Nephron progenitor cell (in vitro differentiated cells): ENCODE measurements at places on chromosomes 1 and 21.

GRCh38 chr1:68624233-68624632 lies 127.4 kb upstream of the DEPDC1 start:
- no peak for DNase-seq

DNA sequence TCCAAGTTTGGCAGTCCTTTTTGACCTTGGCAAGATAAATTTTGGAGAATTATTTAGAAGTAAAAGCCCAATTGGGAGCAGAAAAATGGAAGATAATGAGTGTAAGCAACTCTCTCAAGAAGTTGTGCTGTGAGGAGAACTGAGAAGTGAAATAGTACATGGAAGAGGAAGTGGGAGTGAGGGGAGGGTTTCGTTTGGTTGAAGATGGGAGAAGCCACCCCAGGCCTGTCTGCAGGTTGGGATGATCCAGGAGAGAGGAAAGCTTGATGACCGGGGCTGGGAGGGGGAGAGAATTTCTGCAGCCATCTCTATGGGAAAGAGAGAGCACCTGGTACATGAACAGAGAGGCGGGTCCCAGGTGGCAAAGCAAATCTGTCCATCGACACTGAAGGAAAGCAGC lies 8.6 kb upstream of the RCAN1 start:
- no peak for DNase-seq

- DNase-seq: no peak
Measured at GRCh38 chr1:241156231-241156965, 200.6 kb downstream of the RGS7 start.

- DNase-seq: no peak
Measured at GRCh38 chr1:147245129-147245528, 2.6 kb downstream of the CHD1L start.

DNA sequence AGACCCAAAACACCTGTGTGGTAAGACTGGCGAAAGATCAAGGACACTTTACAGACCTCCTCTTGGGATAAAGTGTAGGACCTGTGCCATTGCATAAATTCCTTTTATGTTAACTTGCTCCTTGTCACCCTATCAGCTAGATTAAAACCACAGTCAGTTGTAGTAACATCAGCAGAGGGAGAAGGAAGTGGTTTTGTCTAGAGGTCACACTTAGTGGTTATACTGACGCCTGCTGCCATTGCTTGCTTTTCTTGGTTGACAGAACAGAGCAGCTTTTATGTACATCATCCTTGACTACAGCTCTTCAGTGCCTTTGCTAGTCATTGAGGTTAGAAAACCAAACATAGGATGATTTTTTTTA lies 101.4 kb downstream of the PBX1 start:
- DNase-seq: no peak

DNA sequence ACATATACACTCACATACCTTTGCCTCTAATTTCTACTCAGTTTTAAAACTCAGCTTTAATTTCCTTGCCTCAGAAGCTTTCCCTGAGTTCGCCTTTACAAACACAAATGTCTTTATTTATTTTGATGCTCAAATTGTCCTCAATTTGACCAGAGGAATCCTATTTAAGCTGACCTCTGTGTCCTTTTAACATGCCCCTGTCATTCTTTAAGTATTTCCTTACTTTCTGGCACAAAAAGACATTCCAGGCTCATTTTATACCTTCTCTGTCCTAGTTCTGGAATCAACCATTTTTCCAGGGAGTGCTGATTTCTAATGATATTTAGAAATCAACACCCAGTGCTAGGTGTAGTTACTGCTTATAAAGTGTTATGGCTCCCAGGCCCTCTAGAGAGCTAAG lies 82.5 kb downstream of the OSBPL9 start:
- no peak for DNase-seq

DNA sequence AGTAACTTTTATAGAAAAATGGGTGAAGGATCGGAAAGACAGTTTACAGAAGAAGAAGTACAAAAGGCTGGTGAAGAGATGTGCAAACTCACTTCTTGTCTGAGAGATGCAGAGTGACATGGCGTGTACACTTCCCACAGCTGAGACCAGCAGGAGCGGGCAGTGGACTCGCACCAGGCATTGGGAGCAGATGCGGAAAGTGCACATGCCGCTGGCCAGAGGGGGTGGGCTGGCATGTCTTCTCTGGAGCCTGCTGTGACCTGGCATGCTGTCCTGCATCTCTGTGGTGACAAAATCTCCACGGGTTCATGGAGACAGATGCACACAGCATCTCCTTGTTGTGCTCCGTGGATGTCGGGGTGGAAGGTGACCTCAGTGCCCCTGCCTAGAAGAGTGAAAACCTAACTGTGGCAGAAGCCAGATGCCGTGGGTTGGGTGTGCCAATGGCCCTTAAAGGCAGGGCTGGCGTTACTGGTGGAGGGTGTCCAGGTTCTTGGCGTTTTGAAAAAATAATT lies 128.6 kb upstream of the COL6A1 start:
- DNase-seq: no peak

DNA sequence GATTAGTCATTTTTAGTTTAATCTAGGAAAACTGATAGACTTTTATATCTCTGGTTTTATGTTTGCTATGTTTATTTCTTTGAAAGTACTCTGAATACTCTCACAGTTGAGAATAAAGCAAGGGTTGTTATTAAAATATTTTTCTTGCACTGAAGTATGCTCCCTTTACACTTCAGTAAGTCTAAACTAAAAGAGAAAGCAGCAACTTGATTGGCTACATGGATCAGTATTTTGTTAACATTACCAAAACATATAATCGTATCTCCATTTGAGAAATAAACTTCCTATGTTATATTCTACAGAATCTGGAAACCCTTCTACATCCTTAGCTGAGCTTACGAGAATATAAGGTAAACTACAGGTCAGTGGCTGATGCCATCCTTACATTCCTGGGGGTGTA lies 149.5 kb upstream of the HP1BP3 start:
- DNase-seq: no peak

DNA sequence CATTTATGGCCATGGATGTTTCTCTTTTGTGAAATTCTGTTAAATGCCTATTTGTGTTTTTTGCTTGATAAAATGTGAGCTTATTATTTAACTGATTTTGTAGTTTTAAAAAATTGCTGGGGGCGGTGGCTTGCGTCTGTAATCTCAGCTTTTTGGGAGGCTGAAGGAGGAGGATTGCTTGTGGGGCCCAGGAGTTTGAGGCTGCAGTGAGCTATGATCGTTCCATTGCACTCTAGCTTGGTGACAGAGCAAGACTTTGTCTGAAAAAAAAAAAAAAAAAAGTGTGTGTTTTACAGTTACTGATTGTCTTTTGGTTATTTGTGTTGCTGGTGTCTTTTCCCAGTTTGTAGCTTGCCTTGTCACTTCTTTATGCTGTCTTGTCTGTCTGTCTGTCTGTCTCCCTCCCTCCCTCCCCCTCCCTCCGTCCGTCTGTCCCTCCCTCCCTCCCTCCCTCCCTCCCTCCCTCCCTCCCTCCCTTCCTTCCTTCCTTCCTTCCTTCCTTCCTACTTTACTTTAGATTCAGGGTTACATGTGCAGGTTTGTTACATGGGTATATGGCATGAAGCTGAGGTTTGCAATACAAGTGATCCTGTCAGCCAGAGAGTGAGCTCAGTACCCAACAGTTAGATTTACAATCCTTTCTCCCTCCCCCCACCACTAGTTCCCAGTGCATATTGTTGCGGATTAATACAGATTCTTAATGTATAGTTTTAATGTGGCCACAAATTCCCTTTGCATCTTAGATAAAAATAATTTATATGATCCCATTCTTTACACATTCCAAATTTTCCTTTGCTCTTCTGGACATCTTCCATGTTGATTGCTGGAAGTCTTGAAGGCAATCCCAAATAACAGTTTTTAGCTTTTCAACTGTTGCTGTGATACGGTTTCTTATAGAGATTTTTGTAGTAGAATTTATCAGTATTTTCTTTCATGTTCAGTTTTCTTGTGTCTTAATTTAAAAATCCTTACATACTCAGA lies 25.1 kb downstream of the PTBP2 start:
- DNase-seq: no peak

GRCh38 chr21:42460391-42461184 lies 35.4 kb downstream of the RSPH1 start:
- DNase-seq: no peak

- DNase-seq: no peak
Measured at GRCh38 chr1:227227761-227228160, 90.5 kb downstream of the CDC42BPA start.

DNA sequence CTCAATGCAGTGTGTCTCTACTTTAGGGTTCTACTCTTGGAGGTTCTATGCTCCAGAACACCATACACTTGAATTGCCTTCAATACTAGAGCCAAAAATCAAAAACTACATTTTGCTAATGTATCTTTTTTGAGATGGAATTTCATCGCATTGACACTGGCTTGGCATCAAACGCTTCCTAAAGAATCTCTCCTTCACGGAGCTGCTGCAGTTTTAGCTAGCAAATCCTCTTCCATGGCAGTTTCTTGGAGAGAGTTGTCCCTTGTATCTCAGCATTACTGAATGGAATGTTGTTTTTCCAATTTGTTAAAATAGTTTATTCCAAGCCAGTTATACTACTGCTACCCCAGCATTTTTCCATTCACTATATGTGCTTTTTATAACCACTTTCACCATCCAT lies 17.7 kb downstream of the SDCCAG8 start:
- DNase-seq: no peak

DNA sequence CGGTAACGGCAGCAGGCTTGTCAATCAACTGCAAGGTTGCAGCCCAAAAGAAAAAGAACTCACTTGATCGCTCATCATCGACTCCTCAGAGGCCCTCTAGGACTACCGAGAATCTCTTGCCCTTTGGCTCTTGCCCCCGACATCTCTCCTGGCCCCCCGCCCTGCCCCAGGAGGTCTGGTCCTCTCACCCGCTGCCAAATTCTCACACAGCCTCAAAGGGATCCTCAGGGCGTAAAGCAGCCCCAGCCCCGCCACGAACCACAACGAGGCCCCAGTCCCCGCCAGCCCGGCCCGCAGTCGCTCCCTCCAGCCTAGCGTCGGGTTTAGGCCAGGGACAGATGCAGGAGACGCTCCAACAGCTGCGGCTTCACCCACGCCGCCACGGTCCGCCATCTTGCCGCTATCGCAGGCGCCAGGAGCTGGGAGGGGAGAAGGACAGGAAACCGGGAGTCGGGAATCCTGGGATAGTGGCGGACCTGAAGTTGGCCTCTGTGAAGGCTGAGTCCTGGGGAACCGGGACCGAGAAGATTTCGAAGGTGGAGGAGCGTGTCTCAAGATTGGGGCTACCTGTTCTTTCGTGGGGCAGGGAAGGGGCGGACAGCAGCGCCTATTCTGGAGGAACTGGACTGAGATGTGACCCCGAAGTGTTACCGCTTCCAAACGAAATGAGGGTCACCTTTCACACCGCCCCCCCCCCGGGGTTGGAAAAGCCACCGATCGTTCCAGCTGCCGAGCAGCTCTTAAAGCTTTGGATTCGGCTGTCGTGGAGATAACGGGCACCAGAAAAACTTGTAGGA lies at the start of gene ST7L:
ST7L (minus strand) TSS at position 421 of the 797 bp plus-strand sequence; CDS start at position 393, 28 bp downstream.
- peak; percentile 78 for DNase-seq

DNA sequence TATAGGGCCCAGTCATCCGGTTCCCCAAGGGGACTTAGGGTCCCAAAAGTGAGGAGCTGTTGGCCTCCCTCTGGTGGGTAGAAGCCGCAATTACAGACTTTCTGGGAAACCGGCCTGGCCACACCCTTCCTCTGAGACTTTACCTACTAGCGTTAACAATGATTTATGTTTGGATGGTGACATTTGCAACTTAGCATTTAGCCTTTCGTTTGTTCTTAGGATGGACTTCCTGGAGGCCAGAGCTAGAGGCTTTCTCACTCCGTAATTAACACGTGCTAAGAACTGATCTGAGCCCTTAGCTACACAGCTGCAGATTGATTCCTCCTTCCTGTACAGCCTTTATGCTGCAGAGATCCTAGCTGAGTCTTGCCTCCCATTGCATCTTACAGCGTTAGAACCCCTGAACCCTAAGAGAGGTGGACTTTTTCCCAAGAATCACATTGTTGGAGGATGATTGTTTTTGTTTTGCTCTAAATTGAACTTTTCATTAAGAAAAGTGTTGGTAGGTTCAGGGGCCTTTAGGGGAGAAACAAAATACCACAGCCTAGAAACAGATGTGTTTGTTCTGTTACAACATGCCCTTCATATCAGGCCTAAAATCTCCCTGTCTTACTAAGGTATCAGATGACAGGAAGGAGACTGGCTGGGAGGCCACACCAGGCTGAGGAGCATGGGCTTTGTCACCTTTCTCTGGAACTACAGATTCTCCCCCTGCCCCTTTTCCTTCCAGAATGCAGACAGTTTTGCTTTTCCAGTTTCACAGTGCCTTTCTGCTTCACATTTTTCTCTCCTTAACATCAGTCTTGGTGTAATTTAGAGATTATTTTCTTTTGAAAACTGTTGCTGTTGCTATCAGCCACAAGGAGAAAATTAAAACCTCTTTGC lies 1.9 kb downstream of the S100A11 start:
- DNase-seq: peak; percentile 75

- DNase-seq: no peak
Measured at GRCh38 chr21:17697473-17697872, 84.8 kb upstream of the BTG3 start.

- DNase-seq: no peak
Measured at GRCh38 chr1:219340796-219341195, 167.1 kb downstream of the LYPLAL1 start.

DNA sequence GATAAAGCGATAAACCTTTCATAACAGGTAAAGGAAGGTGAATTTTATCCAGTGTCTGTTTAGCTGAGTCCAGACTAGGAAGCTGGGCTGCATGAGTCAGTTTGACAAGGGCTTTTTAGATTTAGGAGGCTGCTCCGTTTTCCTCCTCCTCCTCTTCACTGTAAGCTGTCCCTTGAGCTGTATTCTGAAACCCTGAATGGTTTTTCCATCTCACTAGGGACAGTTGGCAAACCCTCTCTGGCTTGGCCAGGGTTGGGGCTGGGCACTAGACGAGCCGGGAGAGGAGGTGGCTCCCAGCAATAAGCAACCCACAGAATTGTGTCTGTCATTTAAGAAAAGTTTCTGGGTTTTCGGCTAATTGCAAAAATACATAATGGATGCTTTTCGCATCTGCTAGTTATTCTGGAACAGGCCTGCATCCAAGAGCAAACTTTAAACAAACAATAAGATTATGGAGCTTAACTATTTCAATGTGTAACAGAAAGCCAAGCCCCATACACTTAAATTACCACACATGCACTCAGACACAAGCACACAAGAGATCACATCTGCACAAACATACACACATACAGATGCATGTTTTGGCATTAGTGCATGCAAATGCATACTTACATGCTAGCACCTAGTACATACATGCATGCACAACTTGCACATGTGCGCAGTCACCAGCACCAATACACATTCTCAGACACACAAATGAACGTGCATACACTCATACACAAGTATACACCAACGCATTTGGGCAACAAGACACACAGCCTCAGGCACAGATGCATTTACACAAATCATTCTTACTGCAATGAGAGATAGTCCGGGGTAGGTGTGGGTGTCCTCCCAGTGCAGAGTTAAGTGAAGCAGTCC lies 27.8 kb upstream of the FOXE3 start:
- no peak for DNase-seq

- no peak for DNase-seq
Measured at GRCh38 chr1:114099268-114099667, 54.4 kb downstream of the SYT6 start.

DNA sequence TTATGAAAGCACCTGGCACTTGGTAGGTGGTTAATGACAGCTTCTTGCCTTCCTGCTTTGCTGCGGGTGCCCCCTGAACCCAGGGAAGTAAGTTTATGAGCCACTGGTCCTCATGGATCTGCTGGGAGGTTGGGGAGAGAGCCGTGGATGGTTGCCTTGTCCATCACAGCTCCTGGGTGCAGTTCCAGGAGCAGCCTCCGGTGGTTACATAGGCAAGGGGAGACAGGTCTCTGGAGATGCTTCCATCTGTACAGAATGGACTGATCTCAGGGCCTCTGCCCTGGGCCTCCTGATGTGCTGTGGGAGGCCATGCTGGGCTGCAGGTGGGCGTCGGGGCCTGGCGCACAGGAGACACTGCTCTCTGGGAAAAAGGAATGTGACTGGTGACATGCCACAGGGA lies 31.6 kb upstream of the ARHGEF10L start:
- DNase-seq: no peak
